ENCODE measurements at places on chromosomes 3 and 15.
A peak's percentile ranks its signal among the peaks of the same experiment; 100 is the strongest.

GRCh38 chr3:126903521-126903920 is 79.4 kb upstream of the PLXNA1 start:
- no peak for DNase-seq

- DNase-seq = no peak
Measured at GRCh38 chr3:115019900-115020299, 127.2 kb downstream of the ZBTB20 start.

- DNase-seq = no peak
Measured at GRCh38 chr3:16595778-16596177, 9.4 kb downstream of the DAZL start.

DNA sequence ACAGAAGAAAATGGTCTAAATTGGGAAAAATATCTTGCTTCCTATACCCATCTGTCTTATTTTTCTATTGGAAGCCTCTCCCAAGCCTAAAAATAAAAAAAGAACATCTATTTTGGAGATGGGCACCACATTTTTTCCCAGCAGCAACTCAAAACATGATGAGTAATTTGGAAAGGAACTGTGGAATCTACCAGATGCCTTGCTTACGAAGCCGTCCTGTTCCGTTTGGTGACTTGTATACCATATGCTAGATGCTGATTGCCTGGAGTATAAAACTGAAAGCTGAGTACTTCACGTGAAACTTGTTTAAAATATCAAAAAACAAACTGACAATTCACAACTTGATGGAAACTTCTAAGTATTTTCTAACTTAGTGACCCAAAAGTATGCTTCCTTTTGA is 491.0 kb downstream of the ROBO2 start:
- DNase-seq = no peak

DNA sequence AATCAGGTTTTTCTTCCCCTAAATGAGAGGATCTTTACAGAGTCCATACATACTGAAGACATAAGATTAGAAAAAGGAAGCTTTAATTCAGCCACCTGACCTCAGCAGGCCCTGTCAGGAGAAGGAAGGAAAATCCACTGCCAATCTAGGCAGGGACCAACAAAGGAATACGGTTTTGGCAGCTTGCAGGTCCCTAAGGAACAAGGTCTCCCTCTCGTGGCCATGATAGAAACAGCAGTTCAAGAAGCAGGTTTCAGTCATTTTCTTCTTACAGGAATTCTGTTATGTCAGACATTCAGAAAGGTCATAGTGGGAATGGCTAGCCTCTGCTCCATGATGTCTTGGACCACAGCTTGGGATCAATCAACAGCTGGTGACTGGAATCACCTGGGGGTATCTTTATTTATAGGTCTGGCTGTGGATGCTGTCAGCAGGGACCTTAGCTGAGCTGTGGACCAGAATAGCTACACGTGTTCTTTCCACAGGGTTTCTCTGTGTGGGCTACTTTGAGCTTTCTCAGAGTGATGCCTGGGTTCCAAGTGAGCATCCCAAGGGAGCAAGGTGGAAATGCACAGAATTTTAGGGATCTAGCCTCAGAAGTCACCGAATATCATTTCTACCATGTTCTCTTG is 9.4 kb upstream of the CMSS1 start:
- no peak for DNase-seq

DNA sequence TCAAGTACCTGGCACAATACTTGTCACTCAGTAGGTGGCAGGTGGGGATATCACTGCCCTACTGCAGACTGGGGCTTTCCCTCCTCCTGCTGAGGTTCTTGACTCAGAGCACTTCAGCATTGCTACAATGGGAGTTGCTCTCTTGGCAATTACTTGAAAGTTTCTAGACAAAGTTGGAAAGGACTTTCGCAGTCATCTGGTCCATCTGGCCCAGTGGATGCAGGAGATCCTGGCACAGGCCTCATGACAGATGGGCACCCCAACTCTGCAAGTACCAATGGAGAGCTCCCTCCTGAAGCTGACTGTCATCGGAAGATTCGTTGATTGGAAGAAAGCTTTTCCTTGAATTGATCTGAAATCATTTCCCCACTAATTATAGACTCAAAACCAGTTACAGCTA is 19.2 kb upstream of the IGF2BP2 start:
- no peak for DNase-seq

- no peak for DNase-seq
Measured at GRCh38 chr3:25820366-25820765, 30.5 kb downstream of the OXSM start.

DNA sequence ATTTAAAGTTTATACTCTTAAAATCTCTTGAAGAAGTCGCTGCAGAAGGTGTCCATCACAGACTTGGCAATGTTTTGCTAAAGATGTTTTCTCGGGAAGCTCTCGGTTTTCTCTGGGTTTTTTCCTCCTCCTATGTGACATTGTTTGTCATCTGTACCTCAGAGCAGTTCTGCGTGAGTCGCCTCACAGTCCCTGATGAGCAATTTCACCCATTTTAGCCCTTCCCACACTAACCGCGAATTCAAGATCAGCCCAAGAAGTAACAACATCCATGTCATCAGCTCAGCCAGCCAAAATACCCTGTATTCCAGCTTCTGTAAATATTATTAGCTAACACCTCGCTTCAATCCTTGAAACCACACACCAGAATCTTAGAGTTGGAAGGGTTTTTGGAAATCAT is 224.3 kb upstream of the SETMAR start:
- no peak for DNase-seq

DNA sequence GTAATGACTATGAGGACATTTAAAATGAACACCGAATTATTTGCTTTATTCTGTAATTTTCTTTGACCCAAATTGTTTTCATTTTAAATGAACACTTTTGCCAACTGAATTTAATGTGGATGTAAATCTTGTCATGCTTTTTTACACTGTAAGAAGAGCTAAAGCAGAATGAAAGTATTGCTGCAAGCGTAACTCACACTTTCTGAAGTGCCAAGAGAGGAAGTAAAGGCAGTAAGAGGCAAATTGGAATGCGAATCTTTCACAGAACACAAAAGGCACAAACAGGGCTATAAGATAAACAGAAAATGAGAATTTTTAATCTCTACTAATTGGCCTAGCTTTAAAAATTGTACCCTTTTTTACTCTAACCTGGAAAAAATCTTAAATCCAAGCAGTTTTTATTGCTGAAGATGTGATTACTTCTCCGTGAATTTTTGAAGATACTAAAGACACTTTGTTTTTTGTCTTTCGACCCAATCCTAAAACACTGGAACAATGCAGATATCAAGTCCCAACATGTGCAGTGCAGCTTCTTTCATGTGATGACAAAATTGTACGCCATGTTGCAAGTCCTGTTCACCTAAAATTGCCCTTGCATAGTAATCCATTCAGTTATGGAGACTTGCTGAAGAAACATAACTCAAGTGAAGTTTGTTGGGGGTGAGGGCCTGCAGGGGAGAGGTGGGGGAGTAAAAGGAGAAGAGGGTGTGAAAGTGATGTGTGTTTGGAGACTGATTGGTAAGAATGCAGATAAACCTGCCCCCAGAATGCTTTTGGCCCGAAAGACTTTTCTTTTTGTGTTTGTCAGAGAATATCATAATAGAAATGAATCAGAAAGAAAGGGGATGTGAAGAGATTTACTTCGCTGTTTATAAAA is 1.4 kb downstream of the ARID3B start:
- no peak for DNase-seq

DNA sequence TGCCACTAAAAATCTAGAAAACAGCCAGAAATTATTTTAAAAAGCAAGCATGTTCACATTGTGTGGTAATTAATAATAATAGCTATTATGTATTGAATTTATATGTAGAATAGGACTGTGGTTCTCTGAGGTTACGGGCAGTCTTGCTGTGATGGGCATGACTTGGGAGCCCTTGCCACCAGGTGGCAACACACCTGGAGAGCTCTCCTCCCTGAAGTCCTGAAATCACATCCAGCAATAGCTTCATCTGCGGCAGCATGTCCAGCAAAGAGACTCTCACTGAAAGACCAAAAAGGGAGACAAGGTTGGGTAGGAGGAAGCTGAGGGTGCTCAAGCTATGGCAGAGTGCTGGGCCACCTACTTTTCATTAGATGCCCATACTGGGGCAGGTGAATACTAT is 206.8 kb upstream of the IL12A start:
- DNase-seq = no peak

- no peak for DNase-seq
Measured at GRCh38 chr3:133489466-133490085, 83.9 kb upstream of the CDV3 start.

GRCh38 chr3:114119776-114120175 is 59.1 kb downstream of the DRD3 start:
- DNase-seq = no peak

GRCh38 chr3:40691452-40691861 is 166.7 kb downstream of the ZNF621 start:
- DNase-seq = no peak

- no peak for DNase-seq
Measured at GRCh38 chr3:104885214-104885814, 481.4 kb upstream of the ALCAM start.

DNA sequence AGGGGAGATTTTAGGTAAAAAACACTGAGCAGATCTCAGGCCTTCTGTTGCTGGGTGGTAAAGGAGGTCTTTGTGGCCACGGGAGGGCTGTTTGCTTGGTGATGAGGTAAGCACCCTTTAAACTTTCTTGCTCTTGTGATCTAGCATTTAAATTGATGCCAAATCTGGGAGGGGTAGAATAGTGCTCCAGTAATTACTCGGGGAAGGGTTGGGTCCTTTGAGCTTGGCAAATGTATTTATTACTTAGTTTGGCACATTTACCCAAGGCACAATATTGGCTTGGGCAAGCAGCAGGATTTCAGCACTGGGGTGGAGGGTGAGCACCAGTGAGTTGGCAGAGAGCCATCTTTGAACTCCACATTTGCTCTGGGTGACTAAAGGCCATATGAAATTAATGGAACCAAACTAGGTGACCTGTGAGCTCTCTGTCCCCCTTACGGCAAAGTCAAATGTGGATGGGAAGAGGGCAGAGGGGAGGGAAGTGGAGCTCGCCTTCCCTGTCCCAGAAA is 185.9 kb upstream of the ONECUT1 start:
- DNase-seq = no peak

DNA sequence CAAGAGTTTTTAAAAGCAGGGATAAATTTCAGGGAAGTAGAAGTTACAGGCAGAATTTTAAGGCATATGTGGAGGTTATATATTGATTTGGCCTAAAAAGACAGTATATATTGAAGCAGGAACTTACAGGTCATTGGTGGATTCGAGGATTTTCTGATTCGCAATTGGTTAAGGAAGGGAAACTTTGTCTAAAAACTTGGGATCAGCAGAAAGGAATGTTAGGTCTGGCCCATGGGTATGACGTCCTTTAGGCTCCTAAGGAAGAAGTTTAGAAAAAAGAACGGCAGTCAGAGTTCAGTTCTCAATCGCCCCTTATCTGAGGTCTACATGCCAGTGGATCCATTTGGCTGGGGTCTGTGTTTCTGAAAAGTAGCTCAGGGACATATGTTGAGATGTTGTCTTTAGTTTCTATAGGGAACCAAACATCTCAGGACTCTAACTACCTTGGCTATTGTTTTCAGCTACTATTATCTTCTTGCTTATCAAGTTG is 33.2 kb upstream of the ACP3 start:
- no peak for DNase-seq

- no peak for DNase-seq
Measured at GRCh38 chr15:93683651-93684050, 547.7 kb upstream of the MCTP2 start.

DNA sequence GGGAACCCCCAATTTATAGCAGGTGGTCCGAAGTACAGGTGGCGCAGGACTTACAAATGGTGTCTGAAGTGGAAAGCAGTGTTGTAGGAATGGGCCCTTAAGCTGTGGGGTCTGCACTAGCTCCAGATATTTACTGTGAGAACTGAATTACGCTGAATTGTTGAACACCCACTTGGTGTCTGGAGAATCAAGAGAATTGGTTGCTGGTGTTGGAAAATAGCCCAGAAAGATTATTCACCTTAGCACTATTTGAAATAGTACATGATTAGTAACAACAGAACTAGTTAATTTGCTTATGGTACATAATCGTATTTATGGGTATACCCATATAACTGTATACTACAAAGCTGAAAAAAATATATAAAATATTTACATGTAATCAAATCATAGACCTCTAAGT is 64.8 kb downstream of the ADAM10 start:
- no peak for DNase-seq

DNA sequence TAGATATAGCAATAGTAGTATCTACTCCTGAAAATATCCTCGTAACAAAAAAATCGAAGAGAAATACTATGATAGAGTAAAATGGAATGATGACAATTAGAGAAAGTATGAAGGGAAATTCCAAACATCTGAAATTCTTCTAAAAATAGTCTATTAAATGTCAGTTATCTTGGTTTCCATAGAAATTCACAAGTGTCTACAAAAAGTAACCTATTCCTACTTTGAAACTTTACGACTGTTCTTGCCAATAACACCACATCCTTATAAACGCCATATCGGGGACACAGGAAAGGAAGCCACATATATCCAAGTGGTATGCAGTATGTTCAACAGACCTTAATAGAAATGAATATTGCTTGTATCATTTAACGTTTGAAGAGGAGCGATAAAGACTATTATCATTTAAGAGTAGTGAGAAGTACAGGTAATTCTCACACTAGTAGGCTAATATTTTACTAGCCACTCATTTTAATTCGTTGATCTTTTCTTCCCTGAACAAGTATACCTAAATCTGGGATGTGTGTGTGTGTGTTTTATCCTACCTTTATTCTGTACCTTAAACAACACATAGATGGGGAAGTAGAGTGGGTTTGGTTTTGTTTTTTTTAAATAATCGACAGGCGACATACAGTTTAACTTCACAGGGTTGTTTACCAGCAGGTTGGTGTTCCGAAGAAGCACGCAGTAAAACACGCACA is 1.2 kb downstream of the GPR176 start:
- no peak for DNase-seq

GRCh38 chr3:102662498-102662772 is 227.6 kb downstream of the ZPLD1 start:
- no peak for DNase-seq

DNA sequence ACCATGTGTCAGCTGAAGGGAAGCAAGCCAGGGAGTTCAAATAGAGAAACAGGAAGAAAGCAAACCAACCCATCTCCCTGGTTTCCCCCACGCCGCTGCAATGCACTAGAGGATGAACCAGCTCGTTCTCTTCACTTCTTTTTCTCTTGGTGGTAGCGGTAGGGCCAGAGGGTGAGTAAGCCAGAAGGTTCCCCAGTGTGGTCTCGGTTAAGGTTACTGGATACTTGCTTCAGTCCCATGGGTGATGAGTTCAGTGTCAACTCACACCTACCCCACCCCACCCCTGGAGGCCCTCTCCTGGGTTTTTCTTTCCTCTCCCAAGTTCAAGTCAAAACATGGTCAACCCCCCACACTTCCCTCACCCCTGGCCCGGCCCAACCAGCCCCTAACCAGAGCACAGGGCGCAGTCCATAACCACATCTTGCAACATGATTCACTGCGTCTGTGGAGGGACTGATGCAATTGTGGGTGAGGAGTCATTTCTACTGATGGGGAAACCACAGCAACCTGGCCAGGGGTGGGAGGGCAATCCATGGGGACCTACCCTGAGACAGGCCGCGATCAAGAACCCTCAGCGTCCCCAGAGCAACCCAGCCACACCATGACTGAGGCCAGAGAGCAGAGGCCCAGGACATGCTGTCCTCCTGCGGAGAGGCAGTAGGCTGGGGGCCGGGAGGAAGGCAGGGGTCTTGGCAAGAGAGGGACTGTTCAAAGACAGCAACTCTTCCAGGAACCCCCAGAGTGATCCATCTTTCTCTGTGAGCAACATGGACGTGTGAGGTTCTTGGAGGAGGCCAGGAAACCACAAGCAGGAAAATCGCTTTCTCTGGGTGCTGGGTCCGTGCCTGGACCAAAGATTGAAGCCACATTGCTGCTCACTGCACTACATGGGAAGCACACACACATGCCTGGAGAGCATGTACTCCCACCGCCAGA is 276.6 kb downstream of the UACA start:
- DNase-seq = peak; percentile 36

GRCh38 chr3:106167728-106168127 is 298.9 kb upstream of the CBLB start:
- DNase-seq = no peak
